Neural crest cell (in vitro differentiated cells): ENCODE measurements at places on chromosomes 3 and 15. TPM values are rescaled to one million over a fixed set of nuclear protein-coding genes. Genes with fewer than 3 reads are reported as not detected.

LMOD3 gene
- total RNA-seq, result 3.8 and 4.2 TPM in 2 replicates

TRH gene
- total RNA-seq, result 0.36 and 0.61 TPM in 2 replicates

ZNF80 gene
- total RNA-seq, result not detected in 2 replicates

NR2E3 gene
- total RNA-seq, result not detected in 2 replicates

GOLGA8J gene
- total RNA-seq, result 0.32 and 0.54 TPM in 2 replicates

SLC27A2 gene
- total RNA-seq, result 0.86 and 0.91 TPM in 2 replicates

TM4SF4 gene
- not detected in 2 replicates for total RNA-seq

IRAK2 gene
- total RNA-seq, result 0.39 and 0.44 TPM in 2 replicates

SLC9C1 gene
- total RNA-seq, result 0.42 and 0.55 TPM in 2 replicates

TRPM1 gene
- not detected in 2 replicates for total RNA-seq

BMF gene
- total RNA-seq, result 18.0 and 23.0 TPM in 2 replicates

C3orf49 gene
- not detected in 2 replicates for total RNA-seq

GOLGA6C gene
- total RNA-seq, result 0.12 TPM in 1 of 2 replicates, not detected in the other

GALNT15 gene
- not detected in 2 replicates for total RNA-seq

CHST2 gene
- 4.3 and 4.5 TPM in 2 replicates for total RNA-seq

SGO1 gene
- 33.3 and 34.8 TPM in 2 replicates for total RNA-seq

THRB gene
- total RNA-seq, result 0.65 and 0.77 TPM in 2 replicates

RNU5B-1 gene
- 17.2 TPM in 1 of 2 replicates, not detected in the other for total RNA-seq
